ENCODE measurements at places on chromosomes 6 and 20. TPM values are rescaled to one million over a fixed set of nuclear protein-coding genes. Genes with fewer than 3 reads are reported as not detected.

The NRSN1 gene
- total RNA-seq, result not detected

The BPIFA1 gene
- total RNA-seq, result not detected

The SCRT2 gene
- total RNA-seq, result not detected

The FAM162B gene
- total RNA-seq, result 0.57 TPM

The DAAM2 gene
- total RNA-seq, result 6.9 TPM

The WFDC2 gene
- 117 TPM for total RNA-seq

The SLC35B2 gene
- 52.2 TPM for total RNA-seq

The TTK gene
- 25.3 TPM for total RNA-seq

The UFL1 gene
- total RNA-seq, result 28.6 TPM

The NEDD9 gene
- total RNA-seq, result 43.4 TPM

The FOXQ1 gene
- total RNA-seq, result 0.42 TPM

The RGS17 gene
- total RNA-seq, result 0.53 TPM

The ZNF334 gene
- total RNA-seq, result 1.3 TPM

The HLA-DRB5 gene
- 26.7 TPM for total RNA-seq

The CTAGE9 gene
- total RNA-seq, result not detected

The ECT2L gene
- not detected for total RNA-seq

The TREM1 gene
- 1.4 TPM for total RNA-seq

The OOEP gene
- total RNA-seq, result not detected

The ADAM33 gene
- total RNA-seq, result 8.1 TPM

The TP53TG5 gene
- 0.40 TPM for total RNA-seq

The FAM50B gene
- total RNA-seq, result 3.2 TPM
